GM23338 (cell line): ENCODE measurements at places on chromosomes 6 and 20.

DNA sequence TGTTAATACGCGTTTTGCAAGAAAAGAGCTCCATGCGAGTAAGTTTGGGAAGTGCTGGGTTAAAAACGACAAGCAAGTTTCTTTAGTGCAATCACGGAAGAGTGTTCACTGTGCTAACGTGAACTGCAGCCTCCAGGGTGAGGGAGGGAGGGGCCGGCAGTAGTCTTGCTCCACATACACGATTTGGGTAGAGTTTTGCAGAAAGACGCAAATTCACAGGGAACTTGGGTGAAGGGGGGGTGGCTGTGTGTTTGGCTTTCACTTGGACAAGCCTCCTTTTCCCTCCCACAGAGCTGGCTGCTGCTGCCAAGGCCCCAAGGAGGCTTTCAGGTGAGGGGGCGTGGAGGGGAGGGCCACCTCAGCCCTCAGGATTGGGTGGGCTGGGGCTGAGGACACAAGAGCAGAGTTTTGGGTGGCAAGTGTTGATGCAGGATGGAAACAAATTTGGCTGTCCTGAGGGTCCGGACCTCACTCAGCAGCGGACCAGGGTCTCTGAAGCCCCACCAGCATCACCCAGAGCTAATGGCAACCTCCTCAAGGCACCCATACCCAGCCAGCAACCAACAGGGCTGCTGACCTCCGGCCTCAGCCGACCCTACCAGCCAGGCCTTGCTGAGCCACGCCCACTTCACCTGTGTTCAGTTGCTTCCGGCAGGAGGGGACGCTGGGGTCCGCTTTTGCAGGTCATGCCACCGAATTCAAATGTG, 204.5 kb downstream of the ERMARD start:
- no peak for DNase-seq

- no peak for DNase-seq
Observed at GRCh38 chr6:113908801-113909200, 51.7 kb downstream of the MARCKS start.

- no peak for DNase-seq
Observed at GRCh38 chr6:29933955-29934354, 8.4 kb upstream of the HLA-A start.

GRCh38 chr6:42165016-42165415, 8.1 kb upstream of the GUCA1A start:
- DNase-seq = no peak

GRCh38 chr6:37244430-37245310, 12.9 kb upstream of the TBC1D22B start:
- no peak for DNase-seq

DNA sequence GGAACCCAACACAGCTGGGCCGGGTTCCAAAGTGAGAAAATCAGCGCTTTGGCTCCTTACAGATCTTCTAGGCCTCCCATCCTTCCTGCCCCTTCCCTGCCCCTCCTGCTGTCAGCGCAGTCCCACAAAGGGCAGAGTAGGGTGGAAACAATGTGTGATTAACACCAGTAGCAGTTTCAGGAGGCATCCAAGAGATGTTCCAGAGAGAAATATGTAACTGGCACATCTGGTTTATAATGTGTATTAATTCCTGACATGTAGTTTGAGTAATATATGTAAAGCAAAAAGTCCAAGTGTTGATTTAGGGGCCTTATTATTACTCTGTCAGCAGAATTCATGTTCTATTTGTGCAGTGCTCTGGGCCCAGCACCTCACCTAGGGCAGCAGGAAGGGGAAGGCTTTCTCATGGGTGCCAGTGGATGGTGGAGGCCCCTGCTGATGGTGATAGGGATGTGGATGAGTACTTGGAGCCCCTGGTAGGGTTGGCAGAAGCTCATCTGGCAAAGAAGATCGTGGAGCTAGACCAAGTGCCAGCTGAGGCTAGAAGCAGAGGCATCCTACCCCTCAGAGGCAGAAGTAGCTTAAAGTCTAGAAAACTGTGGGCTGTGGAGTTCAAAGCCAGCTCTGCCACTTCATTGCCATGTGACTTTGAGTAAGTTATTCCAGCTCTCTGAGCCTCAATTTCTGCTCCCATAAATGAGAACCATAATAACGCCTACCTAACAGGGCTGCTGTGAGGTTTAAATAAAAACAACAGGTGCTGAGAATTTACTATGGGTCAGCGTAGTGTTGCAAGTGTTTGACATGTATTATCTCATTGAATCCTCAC, 22.4 kb upstream of the RALY start:
- DNase-seq = no peak

DNA sequence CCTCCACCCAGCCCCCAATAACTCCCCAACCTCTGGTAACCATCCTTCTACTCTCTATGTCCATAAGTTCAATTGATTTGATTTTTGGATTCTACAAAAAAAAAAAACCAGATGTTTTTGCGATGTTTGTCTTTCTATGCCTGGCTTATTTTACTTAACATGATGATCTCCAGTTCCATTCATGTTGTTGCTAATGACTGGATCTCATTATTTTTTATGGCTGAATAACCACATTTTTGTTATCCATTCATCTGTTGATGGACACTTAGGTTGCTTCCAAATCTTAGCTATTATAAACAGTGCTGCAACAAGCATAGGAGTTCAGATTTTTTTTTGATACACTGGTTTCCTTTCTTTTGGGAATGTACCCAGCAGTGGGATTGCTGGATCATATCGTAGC, 98.8 kb downstream of the LYRM2 start:
- no peak for DNase-seq
